ACHN (cell line): ENCODE measurements at places on chromosomes 11 and 22.

- DNase-seq = peak; percentile 49
These were observed 9.0 kb downstream of the KIRREL3 start for GRCh38 chr11:126991596-126991995.

GRCh38 chr11:87583931-87584330 lies 546.2 kb downstream of the TMEM135 start:
- no peak for DNase-seq

- DNase-seq = no peak
These were observed 86.1 kb downstream of the ABTB2 start for GRCh38 chr11:34271727-34272126.

DNA sequence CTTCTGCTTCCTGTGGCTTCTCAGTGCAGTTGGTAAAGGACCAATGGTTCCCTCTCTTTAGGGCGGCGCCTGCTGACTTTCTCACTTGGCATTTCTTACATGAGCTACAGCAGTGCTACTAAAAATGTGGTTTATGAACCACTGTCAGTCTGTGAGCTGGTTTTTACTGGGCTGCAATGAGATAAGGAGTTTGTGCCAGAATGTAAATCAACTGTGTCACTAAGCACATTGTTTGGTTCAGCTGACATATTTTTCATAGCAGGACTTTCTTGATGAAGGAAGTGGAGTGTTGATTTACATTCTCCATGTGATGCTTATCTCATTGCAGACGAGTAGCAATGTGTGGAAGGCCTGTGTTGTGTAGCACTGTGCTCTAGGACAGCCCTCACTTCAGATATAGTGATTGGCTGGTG lies 463.3 kb downstream of the SOX6 start:
- no peak for DNase-seq

GRCh38 chr11:44873537-44873936 lies 77.1 kb downstream of the TP53I11 start:
- no peak for DNase-seq
